Chondrocyte (in vitro differentiated cells): ENCODE measurements at places on chromosomes 2 and 18. TPM values are rescaled to one million over a fixed set of nuclear protein-coding genes. Genes with fewer than 3 reads are reported as not detected.

- no peak for DNase-seq
- peaks cover 3% of the 10 kb centered on the region for H3K27me3 ChIP-seq
- H3K27ac ChIP-seq, result no peak overlapping the region
- no peak overlapping the region for H3K4me3 ChIP-seq
These were observed 26.8 kb upstream of the SPATA3 start for GRCh38 chr2:230968921-230969658.

GRCh38 chr2:228269351-228269750, 87.9 kb upstream of the SPHKAP start:
- no peak overlapping the region for H3K27ac ChIP-seq
- H3K27me3 ChIP-seq, result peaks cover 2% of the 10 kb centered on the region
- H3K4me3 ChIP-seq, result no peak overlapping the region
- H3K4me1 ChIP-seq, result no peaks in the 10 kb centered on the region
- no peaks in the 10 kb centered on the region for H3K36me3 ChIP-seq

PDE11A gene
- total RNA-seq, result 2.1 to 6.8 TPM (median 2.4 TPM) in 3 replicates

- DNase-seq, result no peak
- peak overlapping the region; percentile 86 for H3K4me3 ChIP-seq
- peaks cover 4% of the 10 kb centered on the region for H3K27me3 ChIP-seq
- peak overlapping the region; percentile 76 for H3K27ac ChIP-seq
- no peaks in the 10 kb centered on the region for H3K36me3 ChIP-seq
These were observed 622 bp downstream of the RAB12 start for GRCh38 chr18:8609659-8610458.

DNA sequence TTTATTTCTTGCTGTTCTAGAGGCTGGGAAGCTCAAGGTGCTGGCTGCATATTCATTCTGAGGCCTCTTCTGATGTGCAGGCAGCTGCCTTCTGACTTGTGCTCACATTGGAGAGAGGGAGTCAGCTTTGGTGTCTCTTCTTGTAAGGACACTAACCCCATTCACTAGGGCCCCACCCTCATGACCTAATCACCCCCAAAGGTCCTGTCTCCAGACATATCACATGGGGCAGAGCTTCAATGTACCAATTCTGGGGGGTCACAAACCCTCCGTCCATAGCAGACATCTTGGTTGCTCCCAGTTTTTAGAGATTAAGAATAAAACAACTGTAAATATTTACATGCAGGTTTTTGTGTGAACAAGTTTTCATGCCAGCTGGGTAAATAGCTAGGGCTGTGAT, 109.1 kb downstream of the RTP5 start:
- DNase-seq, result no peak
- peaks cover 6% of the 10 kb centered on the region for H3K27me3 ChIP-seq
- H3K27ac ChIP-seq, result no peak overlapping the region
- no peaks in the 10 kb centered on the region for H3K4me1 ChIP-seq
- no peak overlapping the region for H3K4me3 ChIP-seq
- peaks cover 2% of the 10 kb centered on the region for H3K36me3 ChIP-seq

DNA sequence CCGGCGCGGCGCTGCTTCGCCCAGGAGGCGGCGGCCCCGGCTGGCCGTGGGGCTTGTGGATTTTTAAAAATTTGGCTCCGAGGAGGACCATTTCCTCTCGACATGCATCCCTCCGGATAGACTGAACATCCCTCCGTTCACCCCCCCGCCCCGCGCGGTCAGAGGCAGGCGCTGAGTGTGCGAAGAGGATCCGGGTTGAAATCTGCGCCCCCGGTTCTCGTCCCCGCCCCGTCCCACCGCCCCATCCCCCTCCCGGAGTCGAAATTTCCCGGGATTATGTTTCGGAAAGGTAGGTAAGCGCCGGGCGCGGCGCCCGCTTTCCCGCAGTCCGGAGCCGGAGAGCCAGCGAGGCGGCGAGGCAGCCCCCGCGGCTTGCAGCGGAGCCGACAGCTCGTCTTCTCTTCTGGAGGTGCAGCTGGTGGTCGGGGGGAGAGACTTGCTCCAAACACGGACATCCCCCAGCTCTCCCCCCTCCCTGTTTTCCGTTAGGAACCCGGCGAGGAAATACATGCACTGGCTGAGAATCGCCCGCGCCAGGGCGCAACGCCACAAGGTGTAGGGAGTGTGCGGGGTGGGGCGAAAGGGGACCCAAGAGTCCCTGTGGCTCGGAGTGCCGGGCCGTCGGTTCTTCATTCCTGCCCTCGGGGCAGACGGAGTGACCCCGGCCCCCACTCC, at the start of gene PRKCE:
TSS of gene PRKCE (plus strand) at position 261 of the 675 bp plus-strand sequence.
- DNase-seq, result no peak
- peaks cover 32% of the 10 kb centered on the region for H3K4me1 ChIP-seq
- peak within 1 kb of the TSS; percentile 99 for H3K27ac ChIP-seq
- H3K4me3 ChIP-seq, result peak within 1 kb of the TSS; percentile 97
- no peaks in the 10 kb centered on the region for H3K36me3 ChIP-seq

TSPYL6 gene
- not detected in 3 replicates for total RNA-seq

DNA sequence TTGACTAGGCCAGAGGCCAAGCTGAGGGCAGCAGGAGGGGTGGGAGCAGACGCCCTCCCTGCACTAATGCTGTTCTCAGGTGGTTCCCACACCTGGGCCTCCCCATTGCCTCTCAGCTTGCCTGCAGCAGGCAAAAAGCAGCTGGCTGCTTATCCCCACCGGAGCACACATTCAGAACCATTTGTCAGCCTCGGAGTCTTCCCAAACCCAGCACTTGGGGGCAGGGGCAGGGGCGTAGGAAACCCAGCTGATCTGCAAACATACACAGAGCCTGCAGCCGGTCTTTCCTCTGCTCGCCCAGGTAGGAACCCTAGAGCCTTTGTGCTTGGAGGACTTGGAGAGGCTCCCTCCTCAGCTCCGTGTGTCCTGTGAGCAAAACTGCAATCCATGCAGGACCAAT, 249.8 kb downstream of the CYP26B1 start:
- H3K4me1 ChIP-seq, result no peaks in the 10 kb centered on the region
- DNase-seq, result no peak
- no peak overlapping the region for H3K4me3 ChIP-seq
- peaks cover 29% of the 10 kb centered on the region for H3K27me3 ChIP-seq

CFAP53 gene
- 0.17 to 0.26 TPM in 2 of 3 replicates, not detected in the other for total RNA-seq

- peaks cover 26% of the 10 kb centered on the region for H3K27me3 ChIP-seq
- no peak overlapping the region for H3K27ac ChIP-seq
- H3K36me3 ChIP-seq, result no peaks in the 10 kb centered on the region
- no peaks in the 10 kb centered on the region for H3K4me1 ChIP-seq
These were observed 199.9 kb downstream of the BCL2 start for GRCh38 chr18:63119647-63120046.

ALKAL2 gene
- 150 to 164 TPM (median 154 TPM) in 3 replicates for total RNA-seq

FEV gene
- not detected in 3 replicates for total RNA-seq

- peaks cover 7% of the 10 kb centered on the region for H3K4me1 ChIP-seq
- H3K4me3 ChIP-seq, result no peak overlapping the region
- no peak for DNase-seq
- H3K27ac ChIP-seq, result no peak overlapping the region
- H3K27me3 ChIP-seq, result no peaks in the 10 kb centered on the region
- H3K36me3 ChIP-seq, result peaks cover 5% of the 10 kb centered on the region
These were observed 179.6 kb downstream of the SATB2 start for GRCh38 chr2:199278099-199278498.

GRCh38 chr2:9364791-9365497, 58.4 kb downstream of the ITGB1BP1 start:
- peaks cover 38% of the 10 kb centered on the region for H3K36me3 ChIP-seq
- DNase-seq, result no peak
- H3K4me1 ChIP-seq, result peaks cover 27% of the 10 kb centered on the region
- no peaks in the 10 kb centered on the region for H3K27me3 ChIP-seq
- no peak overlapping the region for H3K4me3 ChIP-seq

DNA sequence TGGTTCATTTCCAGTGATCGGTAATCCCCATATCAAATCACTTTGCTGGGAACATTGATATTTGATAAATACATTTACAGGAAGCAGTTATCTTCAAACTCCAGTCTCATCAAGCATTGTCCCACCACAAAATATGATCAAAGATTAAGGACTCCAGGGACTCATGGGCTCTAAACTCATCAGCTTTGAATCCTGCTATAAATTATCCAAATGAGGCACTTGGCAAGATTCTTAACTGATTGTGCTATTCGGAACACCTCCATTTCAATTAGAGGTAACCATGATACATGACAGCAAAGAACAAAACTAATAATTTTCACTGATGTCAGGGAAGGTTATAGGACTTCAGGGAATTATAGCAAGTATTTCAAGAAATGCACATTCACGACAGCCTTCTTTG, 1088.1 kb upstream of the PIK3C3 start:
- peak overlapping the region; percentile 93 for H3K27ac ChIP-seq
- no peaks in the 10 kb centered on the region for H3K27me3 ChIP-seq
- H3K4me1 ChIP-seq, result peaks cover 45% of the 10 kb centered on the region
- no peak for DNase-seq
- no peak overlapping the region for H3K4me3 ChIP-seq
- H3K36me3 ChIP-seq, result peaks cover 3% of the 10 kb centered on the region

DNA sequence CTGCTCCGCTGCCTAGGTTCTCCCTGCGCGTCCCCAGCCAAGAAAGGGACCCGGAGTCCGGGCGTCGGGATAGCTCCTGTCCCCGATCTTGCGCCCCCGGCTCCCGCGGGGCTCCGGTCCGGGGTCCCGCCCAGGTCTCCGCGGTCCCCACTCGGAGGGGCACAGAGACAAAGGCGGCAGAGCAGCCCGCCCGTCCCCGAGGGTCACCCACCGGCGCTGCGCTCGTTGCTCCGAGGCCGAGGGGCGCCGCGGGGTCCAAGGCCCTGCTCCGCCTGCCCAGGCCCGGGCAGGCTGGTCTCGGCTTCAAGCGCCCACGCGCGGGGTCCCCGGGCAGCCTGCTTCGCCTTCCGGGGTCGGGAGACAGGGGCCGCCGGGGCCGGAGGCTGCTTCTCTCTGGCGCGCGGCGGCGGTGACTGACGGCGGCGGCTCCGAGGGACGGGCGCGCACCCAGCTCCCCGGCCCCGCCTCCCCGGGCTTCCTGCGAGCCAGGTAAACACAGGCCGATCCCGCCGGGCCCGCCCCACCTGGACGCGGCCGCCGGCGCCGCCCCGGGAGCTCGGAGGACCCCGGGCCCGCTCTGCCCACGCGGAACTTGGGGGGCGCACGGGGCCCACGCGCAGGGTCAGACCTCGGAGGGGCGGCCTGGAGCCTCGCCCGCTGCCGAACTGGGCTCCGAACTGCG, at the start of gene MBP:
TSS of gene MBP (minus strand) at position 415 of the 682 bp plus-strand sequence. CDS start 27,522 bp downstream, outside the sequence.
- DNase-seq, result no peak
- H3K4me3 ChIP-seq, result peak within 1 kb of the TSS; percentile 82
- H3K27me3 ChIP-seq, result no peaks in the 10 kb centered on the region
- H3K27ac ChIP-seq, result no peak within 1 kb of the TSS

IL1RL1 gene
- not detected in 3 replicates for total RNA-seq

GRCh38 chr2:12048550-12048949, 302.1 kb downstream of the LPIN1 start:
- H3K4me1 ChIP-seq, result peaks cover 32% of the 10 kb centered on the region
- no peak for DNase-seq
- no peaks in the 10 kb centered on the region for H3K27me3 ChIP-seq

DNA sequence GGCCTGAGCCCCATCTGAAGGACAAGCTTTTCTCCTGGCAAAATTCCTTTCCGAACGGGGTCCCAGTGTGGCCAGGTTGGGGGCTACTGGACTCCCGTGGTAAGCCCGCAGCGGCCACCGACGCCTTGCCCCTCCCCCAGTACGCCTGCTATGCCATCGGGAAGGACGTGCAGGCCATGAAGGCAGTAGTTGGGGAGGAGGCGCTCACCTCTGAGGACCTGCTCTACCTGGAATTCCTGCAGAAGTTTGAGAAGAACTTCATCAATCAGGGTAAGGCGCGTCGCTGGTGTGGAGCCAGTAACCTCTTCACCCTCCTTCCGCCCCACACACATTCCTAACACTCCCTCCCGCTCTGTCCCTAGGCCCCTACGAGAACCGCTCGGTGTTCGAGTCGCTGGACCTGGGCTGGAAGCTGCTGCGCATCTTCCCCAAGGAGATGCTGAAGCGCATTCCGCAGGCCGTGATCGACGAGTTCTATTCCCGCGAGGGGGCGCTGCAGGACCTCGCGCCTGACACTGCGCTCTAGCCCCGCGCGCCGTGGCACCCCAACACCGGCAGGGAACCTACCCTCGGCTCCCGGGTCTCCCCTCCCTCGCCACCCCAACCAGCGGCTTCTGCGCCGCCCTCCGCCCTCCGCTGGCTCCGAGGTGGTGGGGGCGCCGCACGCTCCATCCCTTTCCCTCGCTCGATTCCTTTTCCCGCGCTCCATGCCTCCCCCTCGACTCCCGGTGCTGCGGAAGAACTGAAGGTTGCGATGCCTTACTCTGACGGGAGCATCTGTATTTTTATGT, 13.6 kb upstream of the ANKRD53 start:
- peaks cover 6% of the 10 kb centered on the region for H3K4me1 ChIP-seq
- no peak overlapping the region for H3K27ac ChIP-seq

UGT1A9 gene
- total RNA-seq, result 0.10 TPM in 1 of 3 replicates, not detected in the others

MC4R gene
- total RNA-seq, result not detected in 3 replicates

DPP4 gene
- 0.42 to 0.60 TPM in 2 of 3 replicates, not detected in the other for total RNA-seq

ZNF385B gene
- 0.25 to 0.56 TPM (median 0.41 TPM) in 3 replicates for total RNA-seq

DNA sequence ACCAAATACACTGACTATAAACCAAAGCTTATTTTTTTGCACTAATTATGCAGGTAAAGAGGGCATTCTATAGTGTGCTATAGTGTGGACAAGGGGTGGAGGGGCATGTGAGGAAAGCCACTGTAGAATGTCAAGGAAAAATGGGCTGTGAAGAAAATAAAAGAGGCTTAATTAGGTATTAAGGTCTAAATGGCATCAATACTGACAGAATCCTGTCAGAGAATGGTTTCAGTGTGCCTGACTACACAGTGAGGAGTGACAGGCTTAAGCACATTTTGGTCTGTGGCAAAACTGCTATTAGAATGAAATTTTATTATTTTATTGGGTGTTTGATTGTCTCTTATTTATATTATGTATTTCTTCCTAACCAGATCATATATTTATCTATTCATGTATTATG, 787.6 kb upstream of the CELF4 start:
- no peak for DNase-seq
- no peak overlapping the region for H3K4me3 ChIP-seq
- H3K4me1 ChIP-seq, result no peaks in the 10 kb centered on the region
- H3K36me3 ChIP-seq, result no peaks in the 10 kb centered on the region
- H3K27ac ChIP-seq, result no peak overlapping the region

DNA sequence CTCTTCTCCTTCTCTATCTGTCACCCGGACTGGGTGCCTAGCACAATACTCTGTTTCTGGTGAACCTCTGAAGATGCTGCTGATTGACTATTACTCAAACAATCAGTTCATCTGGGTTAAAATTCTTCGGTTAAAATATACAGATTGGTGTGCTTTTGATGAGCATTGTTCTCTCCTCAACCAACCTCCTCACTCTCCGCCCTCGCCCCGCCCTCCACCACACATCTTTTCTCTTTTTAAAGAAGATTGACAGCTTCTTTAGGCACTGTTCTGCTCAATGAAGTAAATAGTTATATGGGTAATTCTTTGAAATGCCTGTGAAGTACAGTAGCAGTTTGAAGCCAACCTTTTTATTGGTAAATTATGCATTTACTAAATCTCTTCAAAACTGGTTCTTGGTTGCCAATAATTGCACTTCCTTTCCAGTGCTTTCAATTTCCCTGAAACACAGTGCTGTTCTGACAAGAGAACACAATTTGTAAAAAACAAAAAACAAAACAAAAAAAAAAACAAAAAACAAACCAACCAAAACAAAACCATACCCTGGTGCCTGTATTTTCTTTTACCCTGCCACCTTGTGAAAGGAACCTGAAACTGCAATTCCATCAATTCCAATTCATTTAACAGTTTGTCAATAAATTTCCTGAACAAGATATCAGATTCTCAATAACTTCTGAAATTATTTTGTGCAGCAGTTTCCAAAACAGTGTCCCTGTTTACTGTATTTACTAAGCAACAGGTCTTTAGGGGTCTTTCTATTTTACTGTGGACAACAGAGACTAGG, 188.6 kb downstream of the LRP1B start:
- H3K4me1 ChIP-seq, result no peaks in the 10 kb centered on the region
- DNase-seq, result no peak
- H3K27ac ChIP-seq, result no peak overlapping the region
- H3K27me3 ChIP-seq, result no peaks in the 10 kb centered on the region
- no peaks in the 10 kb centered on the region for H3K36me3 ChIP-seq
